ENCODE measurements at places on chromosomes 5 and 9.

GRCh38 chr9:92966518-92966800, 19.1 kb downstream of the FGD3 start:
- DNase-seq, result no peak

- DNase-seq, result no peak
These were observed 2.1 kb downstream of the OBP2A start for GRCh38 chr9:135547756-135548736.

GRCh38 chr5:33662722-33663427, 222.1 kb downstream of the TARS1 start:
- no peak for DNase-seq

GRCh38 chr9:93012963-93013855, 45.3 kb upstream of the SUSD3 start:
- no peak for DNase-seq

GRCh38 chr9:123684393-123685149, 245.4 kb downstream of the DENND1A start:
- no peak for DNase-seq

- peak; percentile 76 for DNase-seq
These were observed at the start of gene RHOBTB3 for GRCh38 chr5:95730730-95731570. Gene RHOBTB3 (plus strand): TSS chr5:95731336. CDS start chr5:95731683, 347 bp downstream.

GRCh38 chr5:113115956-113116355, 139.4 kb downstream of the DCP2 start:
- DNase-seq, result no peak

DNA sequence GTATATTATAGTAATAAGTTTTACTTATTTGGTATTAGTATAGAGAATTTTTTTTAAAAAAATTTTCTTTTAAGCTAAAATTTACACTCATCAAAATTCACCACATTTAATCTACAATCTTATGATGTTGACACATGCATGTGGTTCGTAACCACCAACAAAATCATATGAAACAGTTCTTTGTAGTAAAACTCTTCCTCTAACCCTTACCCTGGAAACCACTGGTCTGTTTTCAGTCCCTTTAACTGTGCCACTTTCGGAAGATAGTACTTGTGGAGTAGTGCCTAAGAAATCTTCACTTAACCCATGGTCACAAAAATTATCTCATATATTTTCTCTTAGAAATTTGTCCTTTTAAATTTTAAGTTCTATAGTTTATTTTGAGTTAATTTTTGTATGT, 1498.8 kb downstream of the MAT2B start:
- no peak for DNase-seq

- DNase-seq, result no peak
These were observed 23.7 kb downstream of the RXRA start for GRCh38 chr9:134349936-134350335.

GRCh38 chr5:107570805-107571531, 99.8 kb downstream of the EFNA5 start:
- no peak for DNase-seq

GRCh38 chr5:103801681-103802080, 239.1 kb upstream of the NUDT12 start:
- DNase-seq, result no peak

GRCh38 chr5:116970318-116970717, 395.7 kb upstream of the SEMA6A start:
- no peak for DNase-seq

DNA sequence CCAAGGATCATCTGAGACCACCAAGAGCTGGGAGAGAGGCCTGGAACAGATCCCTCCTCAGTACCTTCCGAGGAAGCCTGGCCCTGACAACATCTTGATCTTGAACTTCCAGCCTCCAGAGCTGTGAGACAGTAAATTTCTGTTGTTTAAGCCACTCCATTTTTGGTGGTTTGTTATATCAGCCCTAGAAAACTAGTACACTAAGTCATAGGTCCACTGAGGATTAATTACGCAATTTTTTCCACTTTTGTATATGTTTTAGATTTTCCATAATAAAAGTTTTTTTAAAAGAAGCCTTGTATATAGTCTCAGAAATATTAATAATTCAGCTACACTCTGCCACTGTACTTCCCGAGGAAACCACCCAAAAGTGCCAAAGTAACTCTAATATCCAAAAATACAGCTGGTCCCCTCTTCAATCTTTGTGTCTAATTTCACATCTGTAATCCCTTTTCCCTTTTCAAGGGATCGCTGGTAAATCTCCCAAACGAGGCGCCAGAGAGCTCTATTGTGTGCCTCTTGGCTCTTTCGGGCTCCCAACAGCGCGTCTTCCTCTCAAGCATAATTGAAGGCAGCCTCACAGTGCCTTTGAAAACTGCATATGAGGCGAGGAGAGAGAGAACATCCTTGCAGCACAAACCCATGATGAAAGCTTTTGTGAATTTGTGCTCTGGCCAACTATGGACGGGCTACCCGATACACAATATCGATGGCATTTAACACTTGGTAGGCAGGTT, 32.7 kb downstream of the PRUNE2 start:
- DNase-seq, result peak; percentile 29

DNA sequence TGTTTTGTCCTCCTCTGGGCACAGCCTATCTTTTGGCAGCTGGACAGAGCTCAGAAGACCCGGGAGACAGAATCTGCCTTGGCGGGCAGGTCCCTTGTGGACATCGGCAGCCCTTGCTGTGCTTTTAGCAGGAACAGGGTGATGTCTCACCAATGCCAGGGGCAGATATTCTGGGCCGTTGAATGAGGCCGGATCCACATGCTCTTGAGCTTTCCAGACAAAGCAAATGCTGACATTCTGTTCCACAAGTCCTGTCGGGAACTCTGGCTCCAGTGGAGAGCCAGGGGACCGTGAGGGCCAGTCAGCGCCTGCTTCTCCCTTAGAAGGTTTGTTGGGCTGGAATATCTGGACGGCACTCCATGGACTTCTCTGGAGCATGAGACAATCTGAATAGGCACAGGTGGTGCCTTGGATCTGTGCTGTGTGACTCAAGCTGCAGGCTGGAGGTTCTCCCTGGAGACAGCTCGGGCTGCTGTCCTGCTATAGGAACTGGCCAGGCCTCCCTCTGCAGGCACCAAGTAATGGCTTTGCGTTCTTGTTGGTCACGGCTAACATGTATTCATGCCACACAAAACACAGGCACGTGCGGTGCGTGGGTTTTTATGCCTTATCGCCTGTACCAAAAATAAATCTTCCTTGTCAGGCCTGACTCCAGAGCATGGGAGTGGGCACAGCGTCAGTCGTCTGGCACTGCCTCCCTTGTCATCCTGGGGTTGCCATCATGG, 80.3 kb downstream of the GADD45G start:
- no peak for DNase-seq

DNA sequence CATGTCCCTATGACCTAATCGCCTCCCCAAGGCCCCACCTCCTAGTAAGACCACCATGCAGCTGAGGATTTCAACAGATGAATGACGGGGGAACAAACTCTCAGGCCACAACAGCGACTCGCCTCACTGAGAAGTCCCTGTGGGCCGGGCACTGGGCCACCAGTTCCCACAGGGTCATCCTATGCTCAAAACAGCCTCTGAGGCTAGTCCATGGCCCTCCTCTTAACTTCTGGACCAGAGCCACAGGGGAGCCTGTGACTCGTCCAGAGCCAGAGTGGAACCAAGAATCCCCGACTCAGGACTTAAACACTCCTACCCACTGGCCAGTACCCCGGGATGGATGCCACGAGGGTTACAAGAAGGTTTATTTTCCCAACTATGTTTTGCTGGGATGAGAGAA, 12.3 kb downstream of the GFPT2 start:
- DNase-seq, result no peak

GRCh38 chr9:133119846-133120500, 1.1 kb downstream of the RALGDS start:
- no peak for DNase-seq

DNA sequence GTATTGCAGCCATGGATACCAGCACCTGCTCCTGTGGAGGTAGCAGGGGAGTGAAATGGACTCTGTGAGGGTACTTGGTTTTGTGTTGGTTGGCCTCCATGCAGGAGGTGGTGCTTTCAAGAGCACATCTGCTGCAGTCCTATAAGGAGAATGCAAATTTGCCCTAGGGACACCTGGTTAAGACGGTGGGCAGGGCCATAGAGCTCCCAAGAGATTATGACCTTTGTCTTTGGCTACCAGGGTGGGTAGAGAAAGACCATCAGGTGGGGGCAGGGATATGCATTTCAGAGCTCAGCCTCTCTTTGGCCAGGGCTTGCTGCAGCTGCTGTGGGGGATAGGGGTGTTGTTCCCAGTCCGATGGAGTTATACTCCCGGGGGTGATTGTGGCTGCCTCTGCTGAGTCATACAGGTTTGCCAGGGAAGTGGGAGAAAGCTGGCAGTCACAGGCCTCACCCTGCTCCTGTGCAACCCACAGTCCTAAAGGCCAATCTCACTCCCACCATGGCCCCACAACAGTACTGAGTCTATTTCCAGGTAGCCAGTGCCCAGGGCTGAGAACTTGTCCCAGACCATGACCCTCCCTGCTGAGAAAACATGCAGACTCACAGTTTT, 14.0 kb upstream of the PDLIM4 start:
- no peak for DNase-seq

GRCh38 chr5:164909673-164910072, 1404.3 kb downstream of the MAT2B start:
- DNase-seq, result no peak

DNA sequence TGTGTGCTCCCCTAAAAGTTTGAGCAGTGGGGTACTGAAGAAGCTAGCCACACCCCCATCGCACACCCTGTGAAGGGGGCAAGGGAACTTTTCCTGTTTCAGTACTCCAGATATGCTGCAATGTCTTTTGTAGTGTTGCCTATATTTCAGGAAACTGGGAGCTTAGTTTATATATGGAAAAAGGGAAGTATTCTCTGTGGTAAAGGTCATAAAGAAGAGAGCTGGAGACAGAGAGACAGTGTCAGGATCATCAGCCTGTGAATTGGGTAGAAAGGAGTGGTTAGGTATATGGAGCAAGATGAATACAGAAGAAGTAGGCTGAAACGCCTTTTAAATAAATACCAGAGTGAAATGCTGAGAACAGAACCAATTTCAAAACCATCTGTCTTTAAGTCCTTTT, 82.2 kb upstream of the C9orf72 start:
- no peak for DNase-seq

- DNase-seq, result no peak
These were observed 326.9 kb downstream of the ZNF608 start for GRCh38 chr5:124419531-124419930.

All from iPS-NIHi11 (cell line).